ENCODE measurements at places on chromosomes 5 and 9.

DNA sequence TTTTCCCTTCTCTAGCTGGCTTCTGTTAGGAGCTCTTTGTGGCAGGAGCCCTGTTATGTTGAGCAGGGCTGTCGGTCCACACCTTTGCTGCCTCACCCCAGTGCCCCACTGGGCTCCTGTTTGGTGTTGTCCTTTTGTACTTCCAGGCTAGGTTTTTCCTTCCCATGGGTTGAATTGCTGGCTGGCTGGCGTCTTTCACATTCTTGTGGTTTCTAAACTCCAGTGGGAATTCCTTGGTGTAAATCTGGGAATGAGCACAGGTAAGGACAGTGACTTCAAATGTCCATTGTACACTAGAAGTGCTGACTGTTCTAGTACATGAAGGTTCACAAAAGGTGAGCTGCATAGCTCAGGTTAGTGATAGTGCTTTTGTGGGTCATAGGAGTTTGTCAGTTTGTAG, 30.4 kb downstream of the RASGRF2 start:
- no peak for DNase-seq

DNA sequence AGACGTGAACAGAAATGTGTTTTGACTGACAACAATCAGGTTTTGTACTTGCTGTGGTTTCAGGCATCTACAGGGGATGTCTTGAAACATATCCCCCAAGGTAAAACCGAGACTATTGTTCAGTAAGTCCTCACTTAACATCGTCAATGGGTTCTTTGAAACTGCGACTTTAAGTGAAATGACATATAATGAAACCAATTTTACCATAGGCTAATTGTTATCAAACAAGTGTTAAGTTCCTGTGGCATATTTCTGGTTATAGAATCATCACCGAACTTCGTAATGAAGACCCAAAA, 16.4 kb upstream of the OMD start:
- DNase-seq, result no peak

DNA sequence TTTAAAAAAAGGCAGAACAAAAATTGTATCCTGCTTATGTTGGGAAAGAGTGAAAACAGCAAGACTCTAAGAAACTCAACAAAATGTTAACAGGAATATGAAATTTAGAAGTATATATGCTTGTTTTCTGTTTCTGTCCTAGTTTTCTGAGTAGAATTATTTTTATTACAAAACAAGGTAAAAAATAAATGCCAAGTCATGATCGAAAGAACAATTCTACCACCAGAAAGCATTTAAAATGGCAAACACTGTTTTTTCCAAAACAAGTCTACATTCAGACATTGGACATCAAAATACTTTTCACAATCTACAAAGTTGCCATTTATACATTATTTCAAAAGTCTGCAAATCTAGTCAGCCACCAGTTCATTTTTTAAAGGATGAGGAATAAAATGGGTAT, 102.6 kb downstream of the TLE1 start:
- no peak for DNase-seq

GRCh38 chr5:78387468-78388153, 27.2 kb downstream of the SCAMP1 start:
- no peak for DNase-seq

- no peak for DNase-seq
Observed at GRCh38 chr9:115171921-115172388, 54.0 kb upstream of the TNC start.

DNA sequence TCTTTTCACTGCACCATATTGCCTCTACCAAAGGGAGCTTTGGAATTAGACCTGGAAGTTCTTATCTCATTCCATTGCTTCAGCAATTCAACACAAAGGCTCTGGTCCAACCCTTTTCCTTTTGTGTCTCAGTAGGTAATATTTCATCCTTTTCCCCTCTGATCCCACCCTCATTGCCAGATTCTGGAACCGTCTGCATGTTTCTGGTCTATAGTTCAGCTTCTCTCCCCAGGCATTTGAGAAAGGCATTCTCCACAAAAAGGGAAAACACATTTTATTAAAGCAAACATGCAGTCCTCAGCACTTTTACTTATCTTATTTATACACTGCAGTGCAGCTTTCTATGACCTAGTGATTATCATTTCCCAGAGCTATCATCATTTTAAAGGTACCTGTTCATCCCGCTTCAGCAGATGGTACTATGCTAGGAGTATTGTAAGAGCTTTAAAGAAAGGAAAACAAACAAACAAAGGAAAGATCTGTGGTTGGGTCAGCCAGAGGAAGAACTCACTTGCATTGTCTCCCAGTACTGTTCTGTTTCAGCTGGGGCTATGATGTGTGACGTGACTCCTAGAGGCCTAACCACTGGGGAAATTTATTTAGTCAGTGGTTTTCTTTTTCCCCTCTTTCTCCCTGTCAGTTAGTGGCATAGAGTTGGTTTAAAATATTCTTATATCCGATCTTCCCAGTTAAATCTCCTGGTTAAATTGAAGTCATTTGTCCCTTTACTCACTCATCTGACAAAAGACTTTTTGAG, 269.2 kb downstream of the TMEM38B start:
- DNase-seq, result no peak

GRCh38 chr5:151953833-151954232, 29.2 kb upstream of the GLRA1 start:
- DNase-seq, result no peak

- DNase-seq, result no peak
Observed at GRCh38 chr9:129141066-129142041, 30.1 kb downstream of the PTPA start.

DNA sequence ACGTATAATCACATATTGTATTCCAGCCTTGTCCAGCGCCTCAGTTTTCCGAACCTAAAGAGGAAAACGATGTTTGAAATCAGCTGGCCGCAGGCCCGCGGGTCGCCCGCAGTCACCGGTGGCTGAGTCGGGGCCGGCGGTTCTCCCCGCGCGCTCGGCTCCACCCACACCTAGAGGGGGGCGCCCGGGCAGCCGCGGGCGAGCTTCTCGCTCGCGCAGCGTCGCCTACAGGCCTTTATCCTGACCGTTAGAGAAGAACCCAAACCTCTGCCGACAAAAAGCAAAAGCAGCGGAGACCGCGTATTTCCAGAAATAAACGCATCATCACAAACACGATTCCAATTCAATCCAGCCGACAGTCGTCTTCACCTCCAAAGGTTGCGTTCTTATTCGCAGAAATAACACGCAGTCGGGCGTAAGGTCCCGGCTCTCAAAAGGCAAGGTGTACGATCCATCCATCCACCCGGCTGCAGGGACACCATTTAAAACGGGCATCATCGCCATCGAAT, 725 bp upstream of the NIPBL start:
- DNase-seq, result peak; percentile 56

- no peak for DNase-seq
Observed at GRCh38 chr5:6452622-6453504, 4.2 kb downstream of the UBE2QL1 start.

- DNase-seq, result no peak
Observed at GRCh38 chr9:129280236-129280622, 102.2 kb upstream of the IER5L start.

- DNase-seq, result no peak
Observed at GRCh38 chr9:118362596-118362995, 658.4 kb downstream of the TLR4 start.

GRCh38 chr5:143791848-143792731, 19.9 kb upstream of the HMHB1 start:
- no peak for DNase-seq

GRCh38 chr9:84207491-84207951, 133.0 kb downstream of the SLC28A3 start:
- DNase-seq, result no peak
